ENCODE measurements at places on chromosomes 16 and 17.
A peak's percentile ranks its signal among the peaks of the same experiment; 100 is the strongest.

DNA sequence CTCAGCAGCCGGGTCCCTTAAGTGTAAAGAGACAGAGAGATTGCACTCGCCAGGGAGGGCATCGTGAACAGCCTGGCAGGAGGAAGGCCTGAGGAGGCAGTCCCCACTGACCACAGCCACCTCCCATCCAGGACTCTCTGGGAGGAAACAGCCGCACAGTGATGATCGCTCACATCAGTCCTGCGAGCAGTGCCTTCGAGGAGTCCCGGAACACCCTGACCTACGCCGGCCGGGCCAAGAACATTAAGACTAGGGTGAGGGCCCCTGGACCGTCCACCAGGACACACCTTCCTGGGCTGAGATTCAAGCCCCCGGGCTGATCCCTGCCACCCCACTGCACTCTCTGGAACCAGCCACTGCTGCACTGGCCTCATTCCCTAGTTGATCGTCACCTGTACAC is 14.0 kb downstream of the BTBD17 start:
- no peak for DNase-seq

GRCh38 chr17:65553009-65553645 is 8.3 kb downstream of the AXIN2 start:
- no peak for DNase-seq

DNA sequence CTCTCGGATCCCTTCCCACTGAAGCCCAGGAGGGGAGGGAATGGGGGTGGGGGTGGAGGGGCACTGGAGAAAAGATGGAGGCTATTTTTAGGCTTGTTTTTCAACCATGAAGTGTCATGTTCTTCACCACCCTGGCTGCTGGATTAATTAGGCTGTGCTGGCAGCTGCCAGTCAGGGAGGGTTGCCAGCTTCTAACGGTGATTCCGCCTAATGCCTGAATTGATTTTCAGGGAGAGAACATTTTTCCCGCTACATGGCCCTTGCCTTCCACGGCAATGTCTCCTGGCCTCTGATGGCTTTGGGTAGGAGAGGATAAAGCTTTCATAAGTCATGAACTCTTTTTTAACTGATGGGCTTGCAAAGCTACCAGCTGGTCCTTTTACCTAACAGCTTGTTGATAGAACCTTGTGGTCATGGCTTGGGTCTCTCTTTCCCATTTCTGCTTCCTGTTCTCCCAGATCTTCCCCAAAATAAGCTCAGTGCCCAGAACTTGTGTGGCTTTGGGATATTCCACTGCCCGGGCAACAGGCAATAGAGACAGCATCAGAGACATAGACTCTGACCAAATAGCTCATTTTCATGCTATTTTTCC is 167.4 kb downstream of the PITPNC1 start:
- no peak for DNase-seq

GRCh38 chr17:40678902-40679522 is 14.0 kb upstream of the KRT222 start:
- DNase-seq, result no peak

DNA sequence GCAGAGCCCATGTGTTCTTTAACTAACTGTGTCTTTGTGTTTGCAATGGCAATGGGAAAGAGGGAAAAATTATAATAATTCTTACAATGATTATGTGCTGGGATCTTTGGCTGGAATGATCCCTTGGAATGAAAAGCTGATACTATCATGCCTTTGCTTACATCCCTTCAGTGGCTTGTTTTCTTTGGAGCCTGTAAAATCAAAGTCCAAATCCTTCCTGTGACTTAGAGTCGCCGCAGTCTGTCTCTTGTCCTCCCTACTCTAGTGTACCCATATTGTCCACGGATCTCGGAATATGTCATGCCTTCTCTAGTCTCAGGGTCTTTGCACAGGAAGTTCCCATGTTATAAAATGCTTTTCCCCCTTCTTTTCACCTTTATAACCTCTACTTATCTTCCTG is 111.7 kb upstream of the MAF start:
- DNase-seq, result no peak

GRCh38 chr17:68621065-68621464 is 19.9 kb upstream of the FAM20A start:
- DNase-seq, result no peak

- no peak for DNase-seq
These were observed 19.5 kb upstream of the RBFOX1 start for GRCh38 chr16:7313170-7313569.

- DNase-seq, result no peak
These were observed 32.2 kb downstream of the TEX2 start for GRCh38 chr17:64230791-64231408.

DNA sequence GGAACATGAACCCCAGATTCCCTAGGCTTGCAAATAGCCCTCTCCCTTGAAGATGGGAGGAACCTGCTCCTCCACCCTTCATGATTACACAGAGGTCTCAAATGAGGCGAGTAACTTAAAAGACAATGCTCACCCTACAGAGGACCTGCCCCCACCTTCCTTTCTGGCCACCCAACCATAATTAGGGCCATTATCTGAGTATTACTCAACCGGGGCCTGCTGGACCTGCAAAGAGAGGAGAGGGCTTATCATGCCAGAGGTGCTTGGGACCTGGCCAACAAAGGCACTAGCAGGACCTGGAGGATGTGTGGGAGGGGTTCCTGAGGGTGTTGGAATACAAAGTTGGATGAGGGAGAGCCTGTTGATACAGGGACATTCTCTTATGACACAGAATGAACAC is 42.4 kb downstream of the RNF157 start:
- DNase-seq, result no peak

GRCh38 chr16:87550495-87550961 is 51.8 kb upstream of the JPH3 start:
- peak; percentile 62 for DNase-seq

GRCh38 chr17:40671282-40671681 is 6.3 kb upstream of the KRT222 start:
- no peak for DNase-seq

- no peak for DNase-seq
These were observed 28.3 kb upstream of the APPBP2 start for GRCh38 chr17:60554377-60554788.

GRCh38 chr17:77208217-77208808 is 67.5 kb downstream of the SEC14L1 start:
- no peak for DNase-seq

GRCh38 chr16:67544844-67545664 is 16.4 kb downstream of the RIPOR1 start:
- no peak for DNase-seq

- DNase-seq, result no peak
These were observed 11.1 kb downstream of the NACA2 start for GRCh38 chr17:61579961-61580360.

GRCh38 chr16:3804426-3805016 is 76.0 kb downstream of the CREBBP start:
- DNase-seq, result no peak

DNA sequence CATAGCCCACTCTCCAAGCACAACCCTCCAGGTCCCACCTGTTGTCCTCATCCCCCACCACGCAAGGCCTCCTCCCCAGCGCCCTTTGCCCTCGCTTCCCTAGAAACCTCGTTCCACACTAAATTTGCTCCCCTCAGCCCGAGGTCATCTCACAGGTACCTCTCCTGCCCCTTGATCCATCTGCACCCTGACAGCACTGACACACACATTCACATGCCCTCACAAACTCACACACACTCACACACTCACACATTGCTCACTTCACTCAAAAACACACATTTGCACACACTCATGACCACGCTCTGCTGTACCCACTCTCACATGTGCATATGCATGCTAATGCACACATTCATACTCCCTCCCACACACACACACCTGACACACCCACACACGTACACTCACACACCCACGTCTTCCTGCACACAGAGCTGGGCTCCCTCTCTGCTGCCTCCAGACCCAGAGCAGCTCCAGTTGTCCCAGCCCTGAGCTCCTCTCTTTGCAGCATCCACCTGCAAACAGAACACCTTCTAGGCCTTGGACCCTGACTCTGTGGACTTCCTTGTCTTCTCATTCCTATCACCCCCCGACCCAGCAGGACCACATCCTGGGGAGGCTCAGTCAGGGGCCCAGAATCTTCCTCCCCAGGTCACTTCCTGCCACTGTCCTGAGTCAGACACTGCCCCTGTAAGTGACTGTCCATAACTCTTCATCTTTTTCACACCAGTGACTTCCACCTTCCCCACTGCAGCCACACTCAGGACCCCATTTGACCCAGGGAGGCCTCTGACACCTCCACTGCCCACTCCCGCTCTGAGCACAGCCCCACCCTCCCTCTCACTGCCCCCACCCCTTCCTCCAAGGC is 4.9 kb downstream of the ASGR2 start:
- DNase-seq, result no peak

DNA sequence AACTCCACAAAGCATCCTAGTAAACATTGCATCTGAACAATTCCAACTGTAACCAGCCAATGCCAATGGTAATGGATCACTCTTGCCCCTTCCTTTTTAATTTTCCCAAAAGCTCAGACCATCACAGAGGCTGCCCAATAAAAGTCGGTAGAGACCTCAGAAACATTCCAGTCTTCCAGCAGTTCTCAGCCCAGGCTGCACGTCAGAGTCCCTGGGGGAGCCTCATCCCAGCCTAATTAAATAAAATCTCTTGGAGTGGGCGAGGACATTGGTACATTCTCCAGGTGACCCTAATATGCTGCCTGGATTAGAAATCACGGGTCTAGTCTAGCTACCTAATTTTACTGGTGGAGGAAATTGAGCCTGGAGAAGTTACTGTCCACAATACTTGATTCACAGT is 117.1 kb upstream of the MYOCD start:
- no peak for DNase-seq

- peak; percentile 57 for DNase-seq
These were observed 4.6 kb upstream of the TAF15 start for GRCh38 chr17:35804658-35805192.

- DNase-seq, result no peak
These were observed 47.3 kb downstream of the NLRP1 start for GRCh38 chr17:5536866-5537650.

GRCh38 chr16:82031116-82032084 is 3.7 kb upstream of the HSD17B2 start:
- DNase-seq, result no peak

GRCh38 chr16:89358030-89359005 is 132.0 kb downstream of the ANKRD11 start:
- peak; percentile 80 for DNase-seq

DNA sequence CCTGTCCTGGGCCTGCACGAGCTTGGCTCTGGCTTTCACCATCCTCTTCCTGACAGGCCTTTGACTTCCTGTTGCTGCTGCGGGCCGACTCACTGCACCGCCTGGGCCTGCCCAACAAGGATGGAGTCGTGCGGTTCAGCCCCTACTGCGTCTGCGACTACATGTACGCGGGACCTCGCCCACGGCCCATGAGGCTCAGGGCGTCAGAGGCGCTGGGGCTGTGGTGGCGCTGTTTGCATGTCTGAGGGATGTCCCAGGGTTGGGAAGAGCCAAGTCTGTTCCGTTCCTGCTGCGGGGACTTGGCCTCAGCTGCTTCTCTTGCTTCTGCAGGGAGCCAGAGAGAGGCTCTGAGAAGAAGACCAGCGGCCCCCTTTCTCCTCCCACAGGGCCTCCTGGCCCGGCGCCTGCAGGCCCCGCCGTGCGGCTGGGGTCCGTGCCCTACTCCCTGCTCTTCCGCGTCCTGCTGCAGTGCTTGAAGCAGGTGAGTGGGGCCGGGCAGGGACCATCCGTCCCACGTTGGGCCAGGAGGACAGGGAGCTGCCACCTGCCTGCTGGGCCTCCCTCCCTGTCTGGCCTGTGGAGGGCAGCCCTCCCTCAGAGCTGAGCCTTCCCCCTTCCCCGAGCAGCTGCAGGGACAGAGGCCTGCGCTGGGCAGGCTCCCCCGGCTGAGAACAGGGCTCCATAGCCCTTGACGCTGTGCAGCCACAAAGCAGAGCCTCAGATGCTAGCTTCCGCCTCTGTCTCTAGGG is 23.8 kb downstream of the TSC2 start:
- no peak for DNase-seq

DNA sequence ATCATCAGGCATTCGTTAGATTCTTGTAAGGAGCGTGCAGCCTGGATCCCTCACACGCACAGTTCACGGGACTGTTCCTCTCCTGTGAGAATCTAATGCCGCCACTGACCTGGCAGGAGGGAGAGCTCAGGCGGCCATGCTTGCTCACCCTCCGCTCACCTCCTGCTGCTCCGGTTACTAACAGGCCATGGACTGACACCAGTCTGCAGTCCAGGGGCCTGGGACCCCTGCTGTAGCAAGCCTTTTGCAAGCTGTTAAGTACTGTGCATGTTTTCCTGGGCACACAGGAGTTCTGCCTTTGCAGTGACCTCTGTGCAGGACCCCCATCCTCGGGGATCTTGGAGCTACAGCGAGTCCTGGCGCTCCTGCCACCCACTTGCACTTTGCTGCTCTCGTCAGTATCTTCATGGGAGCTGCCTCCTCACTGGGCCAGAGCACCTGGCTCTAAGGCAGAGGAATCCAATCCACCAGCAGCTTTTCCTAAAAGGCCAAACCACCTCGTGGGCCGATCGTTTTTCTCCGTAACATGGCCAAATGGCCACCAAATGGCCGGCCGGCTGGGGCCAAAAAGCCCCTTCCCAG is 230.6 kb downstream of the FOXL1 start:
- DNase-seq, result no peak

- DNase-seq, result no peak
These were observed 287.3 kb upstream of the FOXF1 start for GRCh38 chr16:86222965-86223551.

- peak; percentile 16 for DNase-seq
These were observed 41.3 kb downstream of the GAS7 start for GRCh38 chr17:10156948-10157607.

- no peak for DNase-seq
These were observed 5.7 kb upstream of the STAT5A start for GRCh38 chr17:42282478-42283080.

GRCh38 chr17:42559075-42559474 is 2.9 kb upstream of the COASY start:
- DNase-seq, result no peak

GRCh38 chr17:50151041-50151936 is 812 bp upstream of the PPP1R9B start:
- DNase-seq, result peak; percentile 93

GRCh38 chr16:20920091-20920490 is 19.5 kb downstream of the LYRM1 start:
- DNase-seq, result no peak

- DNase-seq, result peak; percentile 44
These were observed 21.2 kb downstream of the CLEC16A start for GRCh38 chr16:10965440-10966061.

DNA sequence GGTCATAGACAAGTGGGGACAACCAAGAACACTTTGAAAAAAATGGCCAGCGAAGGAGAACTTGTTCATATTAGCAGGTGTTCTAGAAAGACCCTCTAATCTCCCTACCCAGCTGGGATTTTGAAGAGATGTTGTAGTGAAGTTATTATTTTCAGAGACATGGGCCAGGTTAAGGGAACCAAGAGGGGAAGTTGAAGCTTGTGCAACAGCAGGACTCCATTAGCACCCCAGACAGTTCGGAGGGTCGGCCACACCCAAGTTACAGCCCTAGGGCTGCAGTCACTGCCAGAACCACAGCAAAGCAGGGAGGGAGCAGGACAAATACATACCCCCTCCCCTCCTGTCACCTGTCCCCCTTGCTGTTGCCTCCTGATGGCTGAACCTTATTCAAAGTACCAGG is 42.3 kb downstream of the WSB1 start:
- no peak for DNase-seq

- no peak for DNase-seq
These were observed 55.9 kb downstream of the MSI2 start for GRCh38 chr17:57312242-57312641.
